Stimulated activated effector memory CD8-positive, alpha-beta T cell treated with anti-CD3 and anti-CD28 coated beads, Interleukin-12 subunit alpha, Interleukin-12 subunit beta, amount 100 ng/mL, for 72 hours (primary cell): ENCODE measurements at places on chromosomes 4 and X.

DNA sequence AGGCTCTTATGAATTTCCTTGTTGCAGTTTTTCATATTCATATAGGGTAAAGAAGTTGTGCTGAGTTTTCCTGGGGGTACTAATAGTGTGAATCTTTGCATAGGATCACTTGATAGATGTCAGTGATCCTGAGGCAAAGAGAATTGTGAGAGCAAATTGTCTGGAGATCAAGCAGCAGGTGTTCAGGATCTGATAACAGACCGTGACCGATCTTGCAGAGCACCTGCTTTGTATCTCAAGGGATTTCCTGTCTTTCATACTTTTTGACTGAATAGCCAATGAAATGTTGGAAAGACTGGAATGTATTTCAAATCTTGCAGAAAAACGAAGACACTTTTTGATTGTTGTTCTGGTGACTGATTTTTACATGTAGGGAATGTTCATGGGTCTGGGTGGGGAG lies 914.5 kb downstream of the STIM2 start:
- no peak for DNase-seq

GRCh38 chr4:153652051-153652784 lies 31.9 kb upstream of the TLR2 start:
- DNase-seq: no peak

DNA sequence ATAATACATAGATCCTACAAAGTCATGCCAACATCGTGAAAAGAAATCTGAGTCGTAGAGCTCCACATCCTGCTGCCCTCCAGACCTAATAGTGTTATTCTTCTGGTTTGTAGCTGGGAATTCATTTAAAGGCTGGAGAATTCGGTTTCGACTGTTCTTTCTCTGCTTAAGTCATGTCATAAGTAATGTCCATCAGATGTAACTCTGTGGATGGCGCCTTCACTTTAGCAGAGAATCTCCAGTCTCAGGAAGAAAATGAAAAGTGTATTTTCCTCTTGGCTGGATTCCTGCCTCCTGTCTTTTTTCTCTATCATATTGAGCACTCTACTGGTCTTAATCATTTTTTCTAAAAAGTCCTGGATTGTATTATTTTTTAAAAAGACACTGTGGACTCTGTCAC lies 117.0 kb downstream of the PALLD start:
- no peak for DNase-seq

DNA sequence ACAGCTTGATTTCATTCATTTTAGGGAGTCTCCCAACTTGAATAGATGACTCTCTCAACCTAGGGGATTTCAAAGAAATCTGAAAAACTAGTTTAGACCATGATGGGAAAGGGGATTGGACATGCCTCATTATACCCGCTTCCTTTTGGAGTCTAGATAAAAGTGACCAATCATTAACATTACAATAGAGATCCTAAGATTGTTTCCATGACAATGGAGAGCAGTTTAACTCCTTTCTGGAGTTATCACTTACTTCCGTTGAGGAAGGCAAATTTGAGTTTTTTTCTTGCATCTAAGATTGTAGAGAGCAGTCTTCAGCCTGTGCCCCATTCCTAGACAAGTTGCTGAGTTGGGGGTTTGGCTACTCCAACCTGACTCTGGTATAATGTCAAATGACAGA lies 11.4 kb upstream of the IL15 start:
- DNase-seq: no peak

GRCh38 chr4:147984065-147984777 lies 252.3 kb downstream of the ARHGAP10 start:
- DNase-seq: peak; percentile 50
